ENCODE measurements at places on chromosomes 3 and 15. TPM values are rescaled to one million over a fixed set of nuclear protein-coding genes. Genes with fewer than 3 reads are reported as not detected.

The MINAR1 gene
- 0.96 TPM for polyA plus RNA-seq

The RAD18 gene
- 12.1 TPM for polyA plus RNA-seq

- DNase-seq, result no peak
These were observed 4.6 kb upstream of the RUVBL1 start for GRCh38 chr3:128128251-128128650.

DNA sequence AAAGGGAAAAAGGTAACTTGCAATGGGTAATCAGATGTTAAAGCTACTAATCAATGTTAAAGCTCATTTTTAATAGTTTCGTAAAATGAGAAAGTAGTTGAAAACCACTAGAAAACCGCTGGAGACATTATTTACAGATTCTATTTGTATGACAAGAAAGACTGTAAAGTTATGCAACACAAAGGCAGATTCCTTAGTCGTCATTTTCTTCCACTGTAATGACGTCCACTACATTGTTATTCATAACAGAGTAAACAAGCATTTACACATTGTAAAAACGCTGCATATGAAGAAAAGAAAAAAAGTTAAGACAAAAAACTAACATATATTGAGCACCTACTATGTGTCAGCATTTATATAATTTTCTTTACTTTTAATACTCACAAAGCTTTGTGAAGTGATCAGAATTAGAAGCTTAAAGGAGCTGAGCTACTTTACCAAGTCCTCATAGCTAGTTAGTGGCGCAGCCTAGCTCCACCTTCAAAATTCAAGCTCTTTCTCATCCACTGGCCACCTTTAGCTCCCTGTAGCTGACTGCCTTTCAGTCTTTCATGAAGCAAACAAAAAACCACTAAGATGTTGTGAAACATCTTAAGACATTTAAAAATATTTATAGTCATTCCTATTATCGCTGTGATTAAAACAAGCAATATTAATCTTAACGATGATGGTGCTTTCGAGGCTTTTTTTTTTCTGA lies 100.1 kb upstream of the CDIN1 start:
- no peak for DNase-seq

- no peak for DNase-seq
These were observed 16.1 kb upstream of the ATP8B4 start for GRCh38 chr15:50135031-50135551.

DNA sequence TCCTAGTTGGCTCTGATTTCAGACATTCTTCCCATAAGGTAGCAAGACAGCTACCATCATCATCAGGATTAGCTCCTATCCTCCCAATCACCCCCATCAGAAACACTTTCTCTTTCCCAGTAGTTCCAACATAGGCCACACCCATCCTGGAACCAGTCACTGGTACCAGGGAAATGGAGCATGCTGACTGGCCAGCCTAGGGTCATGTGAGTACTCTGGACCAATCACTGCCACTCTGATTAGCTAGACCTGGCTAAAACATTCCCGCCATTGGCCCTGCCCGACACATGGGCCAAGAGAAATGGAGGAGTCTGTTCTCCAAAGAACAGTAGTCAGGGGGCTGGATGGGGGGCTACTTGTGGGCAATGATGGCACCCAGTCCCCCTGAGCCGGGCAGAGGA lies 12.4 kb downstream of the EFCC1 start:
- no peak for DNase-seq
